Activated CD4-positive, alpha-beta T cell treated with anti-CD3 and anti-CD28 coated beads for 36 hours (primary cell): ENCODE measurements at places on chromosomes 2 and 18. TPM values are rescaled to one million over a fixed set of nuclear protein-coding genes. Genes with fewer than 3 reads are reported as not detected.

Gene SCYGR4
- total RNA-seq, result not detected

Gene NYAP2
- not detected for total RNA-seq

Gene STK36
- 19.3 TPM for total RNA-seq

Gene RESP18
- not detected for total RNA-seq

Gene OTOS
- not detected for total RNA-seq

Gene NEU2
- total RNA-seq, result not detected

Gene CCDC85A
- not detected for total RNA-seq

Gene TACR1
- not detected for total RNA-seq

Gene ABCG8
- total RNA-seq, result not detected

Gene SIGLEC15
- not detected for total RNA-seq

Gene FHOD3
- total RNA-seq, result not detected

Gene CMPK2
- total RNA-seq, result 6.2 TPM

Gene HAAO
- total RNA-seq, result 0.86 TPM

Gene TRIM43
- not detected for total RNA-seq

Gene CNDP1
- total RNA-seq, result not detected

Gene C2orf80
- total RNA-seq, result not detected

Gene CWC22
- 31.0 TPM for total RNA-seq

Gene TMEM198
- 2.7 TPM for total RNA-seq

Gene TDRD15
- total RNA-seq, result not detected

Gene PDE11A
- total RNA-seq, result 0.12 TPM

Gene MARCHF4
- not detected for total RNA-seq

Gene OSR1
- not detected for total RNA-seq

Gene CPS1
- total RNA-seq, result 3.5 TPM
